ENCODE measurements at places on chromosomes 3 and 15.

GRCh38 chr3:139309880-139310279 lies 33.9 kb upstream of the MRPS22 start:
- DNase-seq = no peak

DNA sequence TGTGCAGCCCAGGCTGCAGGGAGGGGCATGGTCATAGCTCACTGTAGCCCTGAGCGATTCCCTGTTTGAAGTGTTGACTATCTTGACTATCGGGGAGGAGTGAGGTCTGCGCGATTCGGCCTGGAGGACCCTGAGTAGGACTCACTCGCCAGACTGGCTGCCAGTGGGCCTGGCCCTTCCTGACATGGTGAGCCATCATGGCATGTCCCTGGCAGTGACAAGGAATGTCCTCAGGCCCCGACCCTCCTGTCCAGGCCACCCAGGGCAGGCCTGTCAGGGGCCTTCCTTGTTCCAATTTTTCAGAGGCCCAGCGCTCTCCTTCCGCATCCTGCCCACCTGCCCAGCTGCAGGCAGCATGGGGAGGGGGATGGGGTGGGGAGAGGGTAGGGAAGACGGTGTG lies 5.2 kb upstream of the OCA2 start:
- DNase-seq = no peak

GRCh38 chr15:43220991-43221403 lies at the start of gene EPB42:
Gene EPB42 (minus strand): TSS chr15:43221018. CDS start chr15:43220825, 193 bp downstream.
- no peak for DNase-seq

GRCh38 chr15:100133001-100133400 lies 208.8 kb downstream of the ADAMTS17 start:
- no peak for DNase-seq

- no peak for DNase-seq
Observed at GRCh38 chr15:67083135-67083762, 17.8 kb downstream of the SMAD3 start.

GRCh38 chr3:24129549-24129948 lies 184.5 kb downstream of the NR1D2 start:
- DNase-seq = no peak

DNA sequence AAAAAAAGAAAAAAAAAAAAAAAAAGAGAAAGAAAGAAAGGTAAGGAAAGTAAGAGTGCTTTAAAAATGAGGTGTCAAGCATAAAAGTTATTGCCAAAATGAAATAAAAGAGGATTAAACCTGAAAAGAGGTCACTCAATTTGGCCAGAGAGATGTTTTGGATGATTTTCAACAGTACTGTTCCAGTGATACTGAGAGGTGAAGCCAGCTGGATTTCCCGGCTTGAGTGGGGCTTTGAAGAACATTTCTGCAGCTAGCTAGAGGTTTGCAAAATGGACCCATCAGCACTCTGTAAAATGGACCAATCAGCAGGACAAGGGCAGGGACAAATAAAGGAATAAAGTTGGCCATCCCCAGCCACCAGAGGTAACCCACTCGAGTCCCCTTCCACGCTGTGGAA lies 128.5 kb downstream of the LSAMP start:
- DNase-seq = no peak

DNA sequence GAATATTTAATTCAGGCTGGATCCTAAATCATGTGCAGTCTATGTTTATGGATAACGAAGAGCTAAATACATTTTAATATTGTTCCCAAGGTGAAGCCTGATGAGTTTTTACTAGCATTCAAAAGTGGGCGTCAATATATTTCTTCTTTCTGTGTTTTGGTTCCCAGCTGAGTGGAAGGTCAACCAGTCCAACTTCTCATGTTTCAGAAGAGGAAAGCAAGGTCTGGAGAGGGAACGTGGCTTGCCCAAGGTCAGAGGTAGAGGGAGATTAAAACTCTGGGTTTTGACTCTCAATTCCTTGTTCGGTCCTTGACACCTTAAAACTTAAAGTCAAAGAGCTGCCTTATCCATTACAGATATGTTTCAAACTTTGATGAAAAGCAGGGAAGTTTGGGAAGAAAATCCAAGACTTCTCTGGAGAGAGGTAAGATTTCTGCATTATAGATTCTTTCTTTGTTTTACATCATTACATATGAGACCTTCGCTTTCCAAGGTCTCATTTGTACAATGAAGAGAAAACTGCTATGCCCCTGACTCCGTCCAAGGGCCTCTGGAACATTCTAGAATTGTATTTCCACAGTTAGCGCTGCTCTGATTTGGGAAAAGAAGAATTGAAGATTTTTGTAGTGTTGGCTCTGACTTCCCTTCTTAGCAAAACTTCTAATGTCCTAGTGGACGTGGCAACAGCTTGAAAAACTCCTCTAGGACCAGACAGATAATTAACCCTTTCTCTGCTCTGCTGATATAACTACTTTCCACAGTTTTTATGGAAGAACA lies 57.7 kb upstream of the HES1 start:
- DNase-seq = no peak

GRCh38 chr3:100465892-100466777 lies 26.3 kb upstream of the TMEM45A start:
- no peak for DNase-seq

DNA sequence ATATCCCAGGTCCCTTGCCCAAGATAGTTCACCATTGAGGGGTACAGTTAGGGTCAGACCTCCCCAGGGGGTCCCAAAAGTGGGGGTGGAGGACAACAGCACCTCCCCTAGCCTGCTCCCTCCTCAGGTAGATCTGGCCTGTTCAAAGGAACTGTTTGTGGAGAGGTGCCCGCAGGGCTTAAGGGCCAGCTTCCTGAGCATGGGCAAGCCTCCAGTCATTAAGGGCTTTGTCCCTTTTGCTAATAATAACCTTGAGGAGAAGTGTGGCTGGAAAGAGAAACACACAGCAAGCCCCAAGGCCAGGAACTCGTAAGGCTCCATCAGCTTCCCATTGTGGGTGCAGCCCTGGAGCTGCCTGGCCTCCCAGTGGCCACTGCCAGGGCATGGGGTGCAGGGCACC lies 47.4 kb downstream of the ISG20 start:
- no peak for DNase-seq

GRCh38 chr15:95733931-95734330 lies 596.6 kb upstream of the NR2F2 start:
- DNase-seq = no peak

- DNase-seq = no peak
Observed at GRCh38 chr3:59316688-59317275, 267.0 kb upstream of the CFAP20DC start.

- no peak for DNase-seq
Observed at GRCh38 chr3:157099326-157100095, 60.4 kb downstream of the CCNL1 start.

GRCh38 chr15:83815506-83815905 lies 161.6 kb downstream of the ADAMTSL3 start:
- DNase-seq = no peak

GRCh38 chr15:74891469-74891868 lies 1.6 kb downstream of the MPI start:
- DNase-seq = no peak

DNA sequence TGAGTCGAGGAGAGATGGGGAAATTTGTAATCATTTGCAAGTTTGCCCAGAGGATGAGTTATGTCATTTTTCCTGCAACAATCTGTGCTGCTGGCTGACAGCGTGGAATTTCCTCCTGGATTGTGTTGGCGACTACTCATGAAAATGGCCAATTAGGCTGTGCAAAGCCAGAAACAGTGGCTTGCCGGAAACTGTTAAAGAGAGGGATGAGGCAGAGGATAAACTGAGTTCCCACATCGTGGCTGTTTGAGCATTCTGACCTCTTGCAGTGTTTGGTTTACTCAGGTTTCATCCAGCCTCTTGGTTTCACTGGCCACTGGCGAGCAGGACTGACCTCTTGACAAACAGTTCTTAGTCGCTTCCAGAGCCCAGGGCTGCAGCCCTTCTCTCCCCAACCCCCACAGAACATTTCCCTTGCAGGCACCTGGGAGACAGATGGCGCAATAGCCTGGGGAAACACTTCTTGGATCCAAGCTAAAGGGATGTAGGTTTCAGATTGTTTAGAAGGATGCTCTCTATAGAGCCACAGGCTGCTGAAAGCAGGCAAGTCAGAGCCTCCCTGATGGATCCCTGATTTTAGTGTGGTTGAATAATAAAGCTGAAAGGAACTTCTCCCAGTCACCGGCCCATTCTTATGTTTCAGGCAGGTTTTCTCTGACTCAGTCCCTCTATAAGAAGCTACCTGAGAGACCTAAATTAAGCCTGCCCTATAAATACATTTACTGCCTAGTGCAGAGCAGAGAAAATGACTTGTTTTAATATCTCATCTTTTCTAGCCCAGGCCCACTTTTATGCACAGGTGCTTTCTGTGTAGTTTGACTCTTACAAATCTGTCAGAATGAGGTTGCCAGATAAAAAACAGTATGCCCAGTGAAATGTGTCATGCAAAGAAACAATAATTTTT lies 92.8 kb upstream of the UBE2E1 start:
- no peak for DNase-seq

GRCh38 chr15:52247461-52247860 lies 48.1 kb downstream of the MYO5C start:
- DNase-seq = no peak

- no peak for DNase-seq
Observed at GRCh38 chr3:151301787-151302186, 14.8 kb downstream of the GPR87 start.

DNA sequence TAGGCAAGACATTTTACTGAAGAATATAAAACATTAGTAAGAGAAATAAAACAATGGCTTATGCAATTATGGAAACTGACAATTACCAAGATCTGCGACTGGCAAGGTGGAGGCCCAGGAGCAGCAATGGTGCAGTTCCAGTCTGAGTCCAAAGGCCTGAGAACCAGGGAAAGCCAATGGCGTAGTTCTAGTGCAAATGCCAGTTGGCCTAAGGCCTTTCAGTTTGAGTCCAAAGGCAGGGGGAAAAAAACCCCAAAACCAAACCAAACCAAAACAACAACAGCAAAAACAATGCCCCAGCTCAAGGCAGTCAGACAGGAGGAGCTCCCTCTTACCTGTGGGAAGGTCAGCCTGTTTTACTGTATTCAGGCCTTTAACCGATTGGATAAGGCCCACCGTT lies 72.6 kb downstream of the ST6GAL1 start:
- DNase-seq = no peak
